Right renal cortex interstitium (tissue), 3 donors: ENCODE measurements at places on chromosomes 16 and 17.

- no peak for DNase-seq
Measured at GRCh38 chr16:88383401-88384221, 852 bp downstream of the ZNF469 start.

- no peak for DNase-seq
Measured at GRCh38 chr16:81905277-81905676, 106.0 kb downstream of the SDR42E1 start.

DNA sequence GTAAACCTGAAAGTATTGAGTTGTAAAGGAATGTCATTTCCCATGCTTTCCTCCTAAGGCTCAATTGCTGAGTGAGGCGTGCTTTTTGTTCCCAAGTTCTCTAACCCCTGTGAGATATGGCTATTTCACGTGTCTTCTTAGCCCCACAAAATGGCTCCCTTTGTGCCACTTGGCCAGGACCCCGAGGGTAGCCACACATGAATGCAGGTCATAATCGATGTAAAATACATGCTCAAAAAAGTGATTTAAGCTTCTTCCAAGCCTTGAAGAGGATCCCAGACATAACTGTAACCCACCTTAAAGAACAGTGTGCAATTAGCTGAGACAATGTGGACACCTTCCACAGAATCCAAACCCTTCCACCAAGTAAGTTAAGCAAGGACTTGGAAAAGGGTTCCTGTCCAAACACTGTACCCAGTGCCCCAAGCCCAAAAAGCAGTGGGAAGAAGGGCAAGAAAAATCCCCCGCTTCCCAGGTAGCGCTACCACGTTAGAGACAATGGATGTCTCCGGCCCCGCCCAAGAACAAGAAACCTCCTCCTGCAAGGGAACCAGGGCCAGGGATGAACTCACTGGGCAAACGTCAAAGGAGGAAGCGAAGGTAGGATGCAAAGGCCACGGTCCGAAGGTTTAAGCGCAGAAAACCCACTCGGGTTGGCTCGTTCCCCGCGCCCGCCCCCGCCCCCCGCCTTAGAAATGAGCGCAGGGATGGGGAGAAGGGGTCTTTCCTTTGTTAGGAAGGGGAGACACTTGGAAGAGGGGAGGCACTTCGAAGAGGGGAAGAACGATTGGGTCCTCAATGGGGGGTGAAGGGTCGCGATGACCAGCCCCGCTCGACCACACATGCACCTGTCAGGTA, 1.2 kb downstream of the JPT1 start:
- DNase-seq, result peak; percentile 45

- DNase-seq, result no peak
Measured at GRCh38 chr17:12853921-12854320, 64.6 kb downstream of the ARHGAP44 start.

- no peak for DNase-seq
Measured at GRCh38 chr16:154217-155030, 2.0 kb downstream of the HBZ start.

- DNase-seq, result no peak
Measured at GRCh38 chr17:77875881-77876509, 82.5 kb upstream of the TNRC6C start.

DNA sequence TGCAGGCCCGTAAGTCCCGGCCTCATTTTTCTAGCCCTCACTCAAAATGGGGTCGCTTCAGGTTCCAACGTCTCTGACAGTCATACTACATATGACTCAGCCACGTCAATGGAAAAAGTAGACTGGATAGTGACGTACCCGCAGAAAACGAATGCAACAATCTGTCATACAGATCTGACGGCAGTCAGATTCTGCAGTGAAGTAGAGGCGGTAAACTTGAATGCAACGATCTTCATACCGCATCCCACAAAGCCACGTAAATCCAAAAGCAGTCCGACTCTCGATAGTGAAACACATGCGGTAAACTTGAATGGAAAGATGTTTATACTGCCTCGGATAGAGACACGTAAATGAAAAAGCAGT, 38.4 kb upstream of the ARL4D start:
- peak; percentile 45 for DNase-seq

- DNase-seq, result no peak
Measured at GRCh38 chr16:6428861-6429260, 903.8 kb upstream of the RBFOX1 start.

DNA sequence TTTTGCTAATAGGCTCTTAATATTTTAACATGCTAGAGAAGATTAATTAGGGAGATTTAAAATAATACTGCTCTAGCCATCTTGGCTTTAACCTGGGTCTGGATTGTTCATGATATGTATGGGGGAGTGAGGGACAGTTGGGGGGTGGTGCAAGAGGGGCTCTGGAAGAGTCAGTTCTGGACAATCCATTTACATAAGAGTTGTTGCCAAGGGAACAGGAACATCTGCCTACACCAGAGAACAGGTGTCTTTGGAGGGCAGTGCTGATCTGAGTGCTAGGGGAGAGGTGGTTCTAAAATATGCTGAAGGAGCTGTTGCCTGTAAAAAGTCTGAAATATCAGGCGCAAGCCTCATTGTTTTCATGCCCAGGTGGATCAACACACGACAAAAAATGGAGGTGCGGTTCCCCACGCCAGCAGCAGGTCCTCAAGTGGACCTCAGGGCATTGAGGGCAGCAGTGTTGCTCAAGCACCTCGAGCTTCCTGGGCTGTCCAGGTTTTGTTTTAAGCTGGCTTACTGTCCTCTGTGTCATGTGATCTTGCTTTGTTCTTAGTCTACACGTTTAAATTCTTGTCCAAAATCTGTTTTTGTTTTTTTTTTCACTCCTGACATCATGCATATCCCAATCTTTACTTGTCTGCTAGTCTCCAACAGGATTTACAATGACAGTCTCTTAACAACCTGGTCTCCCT, 25.4 kb upstream of the WSB1 start:
- no peak for DNase-seq

- no peak for DNase-seq
Measured at GRCh38 chr17:72236980-72237633, 116.3 kb downstream of the SOX9 start.

DNA sequence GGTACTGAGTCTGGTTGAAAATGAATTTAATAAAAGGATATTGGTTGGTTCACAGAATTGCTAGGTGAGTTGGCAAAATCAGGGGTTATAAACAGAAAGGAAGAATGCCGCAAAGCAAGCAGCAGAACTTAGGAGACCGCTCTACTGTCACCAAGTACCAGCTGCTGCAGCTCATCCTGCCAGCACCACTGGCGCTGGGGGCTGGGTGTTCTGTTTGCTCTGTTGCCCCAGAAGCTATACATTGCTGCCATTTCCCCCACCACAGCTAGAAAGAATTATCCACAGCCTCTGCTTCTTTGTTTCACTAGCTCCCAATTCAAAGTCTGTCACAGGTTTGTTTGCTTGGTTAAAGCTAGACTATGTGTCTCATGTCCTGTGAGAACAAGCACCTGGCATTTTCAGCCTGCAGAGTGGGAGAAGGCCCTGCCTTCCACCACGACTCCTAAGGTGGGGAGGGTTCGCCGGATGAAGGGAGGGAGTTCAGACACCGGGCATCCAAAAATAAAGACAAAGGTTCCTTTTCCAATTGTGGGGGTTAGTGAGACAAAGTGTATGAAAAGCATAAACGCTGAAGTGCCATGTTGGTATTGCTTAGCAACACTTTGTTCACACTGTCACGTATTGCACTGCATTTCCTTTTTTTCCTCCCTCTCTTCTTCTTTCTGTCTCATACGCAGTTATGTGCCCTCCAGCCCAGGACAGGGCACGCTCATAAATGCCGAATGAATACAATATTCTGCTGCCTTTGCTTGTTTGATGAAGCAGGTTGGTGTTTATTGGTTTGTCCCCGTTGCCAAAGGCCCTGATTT, 9.6 kb upstream of the CPD start:
- DNase-seq, result no peak

DNA sequence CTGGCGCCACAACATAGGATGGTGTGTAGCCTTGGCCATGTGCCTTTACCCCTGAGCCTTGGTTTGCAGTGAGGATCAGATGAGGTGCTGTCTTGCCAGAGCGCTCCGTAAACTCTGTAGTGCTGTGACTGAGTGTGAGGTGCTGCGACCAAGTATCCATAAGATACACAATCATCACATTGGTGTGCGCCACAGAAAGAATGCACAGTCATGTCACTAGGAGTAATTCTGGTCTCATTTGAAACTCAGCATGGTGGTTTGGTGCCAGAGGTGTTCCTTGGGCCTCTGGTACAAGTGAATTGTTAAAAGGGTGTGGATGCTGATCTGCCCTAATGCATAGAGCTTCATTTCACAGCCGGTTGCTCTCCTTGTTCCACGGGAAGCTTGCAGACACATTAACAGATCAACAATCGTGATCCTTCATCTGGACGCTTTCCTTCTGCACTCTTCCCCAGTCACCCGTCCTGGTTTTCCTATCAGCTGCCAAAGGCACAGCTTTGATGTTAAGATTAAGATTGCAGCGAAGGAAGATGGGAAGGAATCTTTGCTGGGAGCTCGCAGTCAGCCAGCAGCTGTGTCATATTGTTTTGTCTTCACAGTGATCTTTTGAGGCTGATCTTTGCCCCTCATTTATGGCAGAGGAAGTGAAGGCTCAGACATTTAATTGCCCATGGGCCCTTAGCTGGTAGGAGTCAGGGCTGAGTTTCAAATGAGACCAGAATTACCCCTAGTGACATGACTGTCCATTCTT, 79.1 kb downstream of the KSR1 start:
- DNase-seq, result no peak

- DNase-seq, result no peak
Measured at GRCh38 chr16:28503470-28504259, 3.0 kb downstream of the IL27 start.

- DNase-seq, result no peak
Measured at GRCh38 chr16:68512742-68513141, 26.3 kb upstream of the ZFP90 start.

GRCh38 chr17:43372273-43372911, 26.4 kb upstream of the ARL4D start:
- DNase-seq, result no peak

DNA sequence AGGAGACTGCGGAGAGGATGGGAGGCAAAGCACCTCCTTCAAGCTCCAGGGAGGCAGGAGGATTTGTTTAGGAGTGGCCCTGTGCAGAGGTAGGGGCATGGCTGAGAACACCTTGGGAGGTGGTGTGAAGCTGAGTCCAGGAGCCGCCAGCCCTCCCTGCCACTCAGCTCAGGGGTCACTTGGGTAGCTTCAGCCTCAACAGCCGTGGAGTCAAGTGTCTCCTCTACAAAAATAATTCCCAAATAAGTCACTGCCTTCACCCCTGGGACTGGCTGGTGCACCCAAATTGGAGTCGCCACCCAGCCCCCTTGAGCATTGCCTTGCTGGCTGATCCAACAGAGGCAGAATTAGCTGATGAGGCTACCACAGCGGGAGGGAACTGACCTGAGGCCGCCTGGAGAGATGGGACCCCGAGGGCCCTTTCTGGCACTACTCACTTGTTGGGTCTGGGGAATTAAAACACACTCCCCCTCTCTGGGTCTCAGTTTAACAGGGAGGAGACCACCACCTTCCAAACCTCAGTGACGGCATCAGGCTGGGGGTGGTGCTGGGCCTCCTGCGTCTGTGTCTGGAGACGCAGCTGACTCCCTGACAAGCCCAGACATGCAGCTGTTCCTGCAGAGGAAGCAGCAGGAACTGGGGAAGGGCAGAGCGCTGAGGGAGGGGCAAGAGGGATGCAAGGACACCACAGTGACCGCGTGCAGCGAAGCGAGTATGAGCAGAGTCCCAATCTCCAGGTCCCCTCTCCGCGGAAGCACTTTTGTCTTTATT, 87.9 kb upstream of the TOB1 start:
- no peak for DNase-seq

GRCh38 chr17:48131216-48131824, 23.8 kb downstream of the SNX11 start:
- peak; percentile 69 for DNase-seq

DNA sequence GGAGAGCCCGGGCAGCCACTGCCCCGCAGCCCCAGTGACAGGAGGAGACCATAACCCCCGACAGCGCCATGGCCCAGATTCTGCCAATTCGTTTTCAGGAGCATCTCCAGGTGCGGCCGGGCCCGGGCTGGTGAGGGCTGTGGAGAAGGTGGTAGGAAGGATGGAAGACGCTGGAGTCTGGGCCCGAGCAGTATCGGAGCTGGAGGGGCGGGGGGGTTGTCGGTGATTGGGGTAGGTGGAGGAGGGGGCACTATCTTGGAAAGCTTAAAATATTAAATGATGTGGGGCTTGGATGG, 317 bp downstream of the CLTC start:
- no peak for DNase-seq

GRCh38 chr16:73711406-73712080, 585.1 kb upstream of the PSMD7 start:
- no peak for DNase-seq

- DNase-seq, result no peak
Measured at GRCh38 chr16:35516551-35516950, 2057.1 kb downstream of the TP53TG3F start.
